ENCODE measurements at places on chromosomes 12 and 14.
A peak's percentile ranks its signal among the peaks of the same experiment; 100 is the strongest.

DNA sequence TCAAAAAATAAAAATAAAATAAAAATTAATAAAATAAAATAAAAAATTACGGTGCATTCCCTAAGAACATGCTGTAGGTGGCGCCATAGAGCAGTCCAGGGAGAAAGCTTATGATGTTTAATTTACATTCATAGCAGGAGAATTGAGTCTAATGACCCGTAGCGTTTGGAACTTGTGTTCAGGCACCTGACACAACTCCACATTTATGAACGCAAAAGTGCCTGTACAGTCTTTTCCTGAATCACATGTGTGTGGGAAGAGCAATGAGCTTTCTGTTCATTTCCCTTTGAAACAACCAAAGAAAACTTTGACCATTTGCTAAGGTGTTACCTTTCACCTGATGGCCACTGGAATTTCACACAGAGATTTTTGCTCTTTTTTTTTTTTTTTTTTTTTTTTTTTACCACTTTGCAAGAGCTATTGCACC is 60.6 kb upstream of the KCNA1 start:
- DNase-seq, result no peak

GRCh38 chr12:2719392-2719791 is 75.4 kb upstream of the FKBP4 start:
- no peak for DNase-seq

DNA sequence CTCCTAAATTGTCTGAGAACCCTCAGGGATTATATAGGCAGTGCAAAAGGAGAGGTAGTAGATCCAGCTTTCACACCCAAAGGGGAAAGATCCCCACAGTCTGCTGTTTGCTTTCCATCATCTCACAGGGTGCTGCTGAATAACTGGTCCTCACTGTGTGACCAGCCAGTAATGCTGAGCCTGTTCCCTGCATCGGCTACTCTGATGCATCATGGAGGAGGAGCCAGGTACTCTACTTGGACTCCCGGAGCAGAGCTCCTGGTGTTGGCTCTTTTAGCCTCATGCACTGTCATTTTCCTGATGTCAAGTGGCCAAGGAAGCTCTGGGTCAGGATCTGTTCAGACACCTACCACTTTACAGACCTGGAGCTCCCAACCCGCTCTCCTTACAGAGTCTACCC is 127.4 kb upstream of the ATF1 start:
- no peak for DNase-seq

DNA sequence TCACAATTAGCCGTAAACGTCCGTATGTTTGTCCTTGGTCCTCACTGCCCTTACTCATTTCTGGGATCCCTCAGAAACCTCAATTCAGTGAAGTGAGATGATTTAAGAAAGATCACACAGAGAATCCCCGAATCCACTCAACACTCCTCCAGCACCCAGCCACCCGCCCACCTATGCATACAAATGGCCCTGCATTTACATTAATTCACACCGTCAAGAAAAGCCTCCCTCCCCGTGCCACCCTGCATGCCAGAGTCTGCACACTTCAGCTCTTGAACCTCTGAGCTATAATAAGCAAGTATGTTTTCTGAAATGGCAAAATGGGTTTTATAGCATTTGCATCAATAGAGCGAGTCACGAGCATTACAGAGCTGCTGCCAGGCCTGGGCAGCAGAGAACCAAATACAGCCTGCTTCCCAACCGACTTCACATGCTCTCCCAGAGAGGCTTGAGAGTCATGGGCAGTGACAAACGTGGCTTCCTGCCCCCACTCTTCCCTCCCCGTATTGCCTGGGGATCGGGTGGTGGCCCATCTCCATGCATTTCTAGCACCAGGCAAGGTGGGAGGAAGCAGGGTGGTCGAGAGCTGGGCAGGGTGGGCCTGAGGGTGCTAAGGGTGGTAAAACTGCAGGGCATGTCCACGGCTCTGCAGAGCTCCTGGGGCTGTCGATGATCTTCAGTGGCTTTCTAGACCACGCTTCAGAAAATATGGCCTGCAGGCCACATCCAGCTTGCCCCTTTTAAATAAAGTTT is 177.6 kb downstream of the RIMBP2 start:
- DNase-seq, result no peak

DNA sequence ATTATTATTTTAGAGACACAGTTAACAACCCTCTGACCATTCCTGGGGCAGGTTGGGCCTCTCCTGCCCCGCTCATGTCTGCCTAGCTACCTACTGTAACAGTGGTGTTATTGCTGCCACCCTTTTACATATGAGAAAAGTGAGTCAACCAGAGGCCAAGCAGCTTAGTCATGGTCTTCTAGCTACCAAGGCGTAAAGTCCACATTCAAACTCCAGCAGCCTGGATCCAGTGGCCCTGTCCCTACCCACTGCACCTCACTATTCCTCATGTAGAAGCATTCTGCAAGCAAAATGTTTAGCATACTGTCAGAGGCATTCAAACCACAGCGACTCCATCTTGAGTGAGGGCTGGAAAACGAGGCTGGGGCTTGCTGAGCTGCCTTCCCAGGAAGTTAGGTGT is 95.8 kb downstream of the SLC15A4 start:
- no peak for DNase-seq

GRCh38 chr12:24723759-24724158 is 225.1 kb downstream of the BCAT1 start:
- no peak for DNase-seq

- no peak for DNase-seq
Observed at GRCh38 chr14:50334211-50334610, 22.1 kb downstream of the DMAC2L start.

GRCh38 chr12:41013881-41014642 is 174.1 kb upstream of the PDZRN4 start:
- DNase-seq, result no peak

DNA sequence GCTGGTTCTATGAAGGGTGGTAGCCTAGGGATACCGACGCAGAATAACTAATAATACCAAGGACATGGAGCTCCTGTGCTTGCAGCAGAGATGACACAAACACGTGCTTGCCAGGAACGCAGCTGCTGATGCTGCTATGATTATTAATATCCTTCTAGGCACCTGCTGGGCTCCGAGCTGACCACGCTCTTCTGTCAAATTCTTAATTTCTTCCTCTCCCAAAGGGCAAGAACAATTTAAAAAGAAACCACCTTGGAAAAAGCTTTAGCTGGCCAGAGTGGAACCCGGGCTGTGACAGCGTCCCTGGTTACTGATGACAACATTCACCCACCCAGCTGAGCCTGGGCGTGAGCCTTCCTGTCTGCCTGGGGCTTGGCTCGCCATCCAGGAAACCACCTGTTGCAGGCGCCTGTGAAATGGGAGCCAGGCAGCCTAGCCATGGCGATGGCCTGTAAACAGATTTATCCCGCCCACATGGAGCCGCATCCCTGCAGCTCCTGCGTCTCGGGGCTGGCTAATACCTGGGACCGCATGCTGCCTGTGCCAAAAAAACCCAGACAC is 28.8 kb downstream of the CLMN start:
- peak; percentile 16 for DNase-seq

- no peak for DNase-seq
Observed at GRCh38 chr14:105381446-105382342, 16.6 kb upstream of the TEX22 start.

GRCh38 chr14:32339188-32339587 is 10.1 kb downstream of the AKAP6 start:
- no peak for DNase-seq

GRCh38 chr12:40149673-40150260 is 43.9 kb upstream of the SLC2A13 start:
- no peak for DNase-seq

DNA sequence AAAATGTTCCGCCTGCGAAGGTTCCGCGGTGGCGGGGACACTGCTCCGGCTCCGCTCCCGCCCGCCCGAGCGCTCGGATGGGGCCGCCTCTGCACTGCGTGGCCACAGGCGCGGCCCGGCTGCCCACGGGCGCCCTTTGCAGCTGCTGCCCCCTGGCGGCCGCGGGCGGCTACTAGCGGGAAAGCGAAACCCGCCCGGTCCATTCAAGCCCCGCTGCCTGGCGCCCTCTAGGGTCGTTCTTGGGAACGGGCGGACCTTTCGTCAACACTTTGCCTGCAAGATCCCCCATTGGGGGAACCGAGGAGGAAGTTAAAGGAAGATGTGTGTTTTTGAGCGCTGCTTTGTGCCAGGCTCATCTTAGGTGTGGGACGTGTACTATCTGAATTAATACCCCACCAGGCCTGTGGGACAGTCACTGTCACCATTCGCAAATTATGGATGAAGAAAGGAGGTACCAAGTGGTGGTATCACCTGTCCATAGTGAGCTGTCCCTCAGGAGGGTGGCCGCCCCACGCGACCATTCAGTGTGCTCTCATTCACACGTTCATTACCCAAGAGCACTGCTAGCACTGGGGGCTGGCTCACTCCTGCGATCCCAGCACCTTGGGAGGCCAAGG is 19.4 kb downstream of the GPR132 start:
- peak; percentile 77 for DNase-seq
